ENCODE measurements at places on chromosomes 16 and 17.

- DNase-seq: no peak
Measured at GRCh38 chr16:82317411-82318167, 147.6 kb upstream of the MPHOSPH6 start.

DNA sequence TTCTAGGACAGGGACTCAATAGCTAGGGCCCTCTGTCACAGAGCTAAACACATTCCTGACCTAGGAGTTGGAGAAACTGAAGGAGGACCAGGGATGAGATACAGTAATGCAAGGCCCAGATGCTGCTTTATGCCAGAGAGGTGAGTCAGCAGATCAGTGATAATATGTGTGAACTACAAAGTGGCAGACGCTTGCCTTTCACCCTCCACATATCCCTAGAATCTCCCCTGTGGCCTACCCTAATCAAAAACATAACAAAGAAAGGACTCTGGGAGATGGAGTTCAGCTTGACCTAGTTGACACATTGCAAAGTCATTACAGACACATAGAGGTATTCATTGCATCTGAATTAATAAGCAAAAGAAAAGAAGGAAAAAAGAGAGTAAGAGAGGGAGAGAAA is 417.6 kb upstream of the DYNLRB2 start:
- no peak for DNase-seq

DNA sequence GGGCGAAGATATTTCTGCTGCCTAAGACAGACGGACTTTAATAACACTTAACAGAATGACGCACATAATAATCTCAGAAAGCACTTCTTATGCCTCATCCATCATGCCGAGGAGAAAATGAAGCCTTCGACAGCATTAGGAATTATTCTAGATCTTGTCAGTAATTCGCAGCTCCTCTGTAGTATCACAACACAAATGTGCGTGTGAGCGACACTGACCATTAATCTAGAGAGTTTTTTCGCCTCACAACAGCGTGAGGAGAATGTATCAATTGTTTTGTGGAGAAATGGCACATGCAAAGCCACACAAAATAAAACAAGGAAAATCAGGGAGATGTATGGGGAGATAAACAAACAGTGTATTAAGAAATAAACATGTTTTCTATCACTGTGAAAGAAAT is 410.2 kb upstream of the PSMD7 start:
- DNase-seq: no peak

GRCh38 chr17:54903375-54903774 is 2.7 kb downstream of the TOM1L1 start:
- peak; percentile 76 for DNase-seq

- no peak for DNase-seq
Measured at GRCh38 chr17:49616601-49617131, 41.0 kb downstream of the NXPH3 start.

DNA sequence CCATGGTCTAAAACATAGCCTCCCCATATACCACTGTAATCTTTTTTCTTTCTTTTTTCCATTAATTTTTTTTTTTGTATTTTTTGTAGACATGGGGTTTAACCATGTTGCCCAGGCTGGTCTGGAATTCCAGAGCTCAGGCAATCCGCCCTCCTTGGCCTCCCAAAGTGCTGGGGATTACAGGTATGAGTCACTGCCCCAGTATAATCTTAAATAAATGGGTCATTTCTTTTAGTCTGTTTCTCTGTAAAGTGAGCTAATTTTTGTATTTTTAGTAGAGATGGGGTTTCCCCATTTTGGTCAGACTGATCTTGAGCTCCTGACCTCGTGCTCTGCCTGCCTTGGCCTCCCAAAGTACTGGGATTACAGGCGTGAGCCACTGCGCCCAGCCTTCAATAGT is 5.7 kb upstream of the NME1 start:
- no peak for DNase-seq

- no peak for DNase-seq
Measured at GRCh38 chr16:78462288-78463208, 363.1 kb downstream of the WWOX start.

DNA sequence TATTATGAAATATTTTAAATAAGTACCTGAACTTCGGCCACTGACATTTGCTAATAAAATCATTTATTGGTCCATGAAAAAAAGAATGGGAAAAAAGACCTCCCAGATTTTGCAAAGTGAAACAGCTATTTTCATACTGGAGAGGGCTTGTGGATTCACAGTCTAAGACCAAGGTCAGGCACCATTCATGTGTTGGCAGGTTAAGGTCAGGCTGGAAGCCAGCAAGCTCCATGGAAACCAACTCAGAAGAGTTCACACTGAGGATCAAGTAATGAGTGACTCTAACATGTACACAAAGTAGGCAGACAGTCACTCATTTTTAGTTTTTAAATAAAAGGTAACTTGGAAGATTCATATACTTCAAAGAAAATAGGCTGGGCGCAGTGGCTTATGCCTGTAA is 3.4 kb downstream of the DNAJA2 start:
- DNase-seq: no peak

DNA sequence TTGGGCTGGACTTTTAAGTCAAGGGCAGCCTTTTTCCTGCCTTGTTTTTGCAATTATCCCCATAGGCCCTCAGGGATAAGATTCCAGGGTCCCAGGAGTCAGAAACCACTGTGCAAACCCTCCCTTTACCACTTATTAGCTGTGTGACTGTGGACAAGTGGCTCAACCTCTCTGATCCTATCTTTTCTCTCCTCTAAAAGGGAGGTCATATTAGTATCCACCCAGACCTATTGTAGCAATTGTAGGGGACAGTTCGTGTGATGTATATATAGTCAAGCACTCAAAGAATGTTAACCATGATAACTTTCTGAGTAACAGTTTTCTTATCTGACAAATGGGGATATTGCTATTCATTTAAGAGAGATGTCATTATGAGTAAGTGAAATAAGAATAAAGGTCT is 68.2 kb downstream of the IRX5 start:
- no peak for DNase-seq

DNA sequence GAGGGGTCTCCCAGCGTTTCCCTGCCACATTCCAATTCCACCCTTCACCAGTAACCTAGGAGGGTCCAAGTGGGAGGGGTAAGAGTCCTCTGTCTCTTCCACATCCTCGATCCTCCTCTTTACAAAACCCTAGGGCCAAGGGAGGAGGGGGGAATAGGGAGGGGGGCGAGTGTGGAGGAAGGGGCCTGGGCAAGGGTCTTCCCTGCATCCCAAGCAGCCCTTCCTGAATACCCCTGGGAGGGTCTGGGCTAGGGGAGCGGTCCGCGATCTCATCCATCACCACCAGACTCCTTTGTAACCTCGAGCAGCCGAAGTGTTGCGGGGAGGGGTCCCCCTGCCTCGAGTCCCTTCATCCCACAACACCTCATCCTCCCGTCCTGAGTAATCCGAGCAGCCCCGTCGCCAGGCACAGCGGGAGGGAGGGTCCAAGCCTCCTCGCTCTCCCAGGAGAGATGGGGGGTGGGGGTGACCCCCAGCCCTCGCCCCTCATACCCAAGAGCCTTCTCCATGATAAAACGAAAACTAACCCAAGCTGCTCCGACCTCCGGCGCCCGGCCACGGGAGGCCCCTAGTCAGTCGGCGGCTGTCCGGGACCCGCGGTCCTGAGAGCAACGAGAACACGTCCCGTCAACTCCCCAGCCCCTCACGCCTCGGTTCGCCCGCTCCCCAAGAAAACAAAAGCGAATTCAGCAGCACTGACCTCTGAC is 502 bp downstream of the SMPD3 start:
- no peak for DNase-seq

DNA sequence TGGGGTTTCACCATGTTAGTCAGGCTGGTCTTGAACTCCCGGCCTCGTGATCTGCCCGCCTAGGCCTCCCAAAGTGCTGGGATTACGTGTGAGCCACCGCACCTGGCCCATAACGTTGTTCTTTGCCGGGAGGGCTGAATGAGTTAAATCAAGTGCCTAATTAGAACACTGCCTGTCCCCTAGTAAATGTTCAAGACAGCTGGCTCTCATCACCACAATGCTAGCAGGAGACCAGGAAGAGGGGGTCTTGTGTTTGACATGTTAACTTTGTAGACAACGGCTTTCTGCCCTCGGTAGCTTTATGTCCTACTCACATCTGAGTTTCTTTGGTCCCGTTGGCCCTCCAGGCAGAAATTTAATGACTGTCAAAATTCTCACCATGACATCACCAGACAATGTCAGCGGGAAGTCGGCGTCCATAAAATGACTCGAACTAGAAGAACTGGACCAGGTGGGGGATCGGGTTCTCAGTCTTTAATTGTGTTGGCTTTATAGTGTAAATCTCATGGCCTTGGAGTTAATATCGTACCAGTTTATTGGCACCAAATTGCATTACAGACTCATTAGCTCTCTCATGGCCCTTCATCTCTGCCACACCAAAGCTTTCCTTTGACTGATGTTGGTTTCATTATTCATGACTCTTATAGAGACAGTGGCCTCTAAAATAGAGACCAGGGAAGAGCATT is 11.4 kb upstream of the ITPRIPL2 start:
- DNase-seq: no peak

- no peak for DNase-seq
Measured at GRCh38 chr16:84410361-84411138, 42.2 kb downstream of the ATP2C2 start.

DNA sequence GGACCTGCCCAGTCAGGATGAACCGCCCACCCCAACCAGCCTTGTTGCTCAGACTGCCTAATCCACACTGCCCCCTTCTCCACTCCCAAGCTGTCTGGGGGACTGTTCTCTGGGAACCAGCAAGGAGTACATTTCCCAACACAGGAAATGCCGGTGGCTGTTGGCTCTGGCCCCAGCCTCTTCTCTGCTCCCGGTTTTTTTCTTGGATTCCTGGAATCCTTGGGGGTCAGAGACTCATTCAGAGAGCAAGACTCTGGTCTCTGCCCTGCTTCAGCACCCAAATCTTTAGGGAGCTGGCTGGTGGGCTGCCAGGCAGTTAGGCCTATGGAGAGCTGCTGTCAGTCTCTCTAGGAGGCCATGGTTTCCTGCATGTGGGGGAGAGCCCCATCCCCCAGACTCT is 10.8 kb upstream of the MTMR4 start:
- no peak for DNase-seq

- DNase-seq: no peak
Measured at GRCh38 chr17:76884995-76885893, 17.0 kb downstream of the MGAT5B start.

DNA sequence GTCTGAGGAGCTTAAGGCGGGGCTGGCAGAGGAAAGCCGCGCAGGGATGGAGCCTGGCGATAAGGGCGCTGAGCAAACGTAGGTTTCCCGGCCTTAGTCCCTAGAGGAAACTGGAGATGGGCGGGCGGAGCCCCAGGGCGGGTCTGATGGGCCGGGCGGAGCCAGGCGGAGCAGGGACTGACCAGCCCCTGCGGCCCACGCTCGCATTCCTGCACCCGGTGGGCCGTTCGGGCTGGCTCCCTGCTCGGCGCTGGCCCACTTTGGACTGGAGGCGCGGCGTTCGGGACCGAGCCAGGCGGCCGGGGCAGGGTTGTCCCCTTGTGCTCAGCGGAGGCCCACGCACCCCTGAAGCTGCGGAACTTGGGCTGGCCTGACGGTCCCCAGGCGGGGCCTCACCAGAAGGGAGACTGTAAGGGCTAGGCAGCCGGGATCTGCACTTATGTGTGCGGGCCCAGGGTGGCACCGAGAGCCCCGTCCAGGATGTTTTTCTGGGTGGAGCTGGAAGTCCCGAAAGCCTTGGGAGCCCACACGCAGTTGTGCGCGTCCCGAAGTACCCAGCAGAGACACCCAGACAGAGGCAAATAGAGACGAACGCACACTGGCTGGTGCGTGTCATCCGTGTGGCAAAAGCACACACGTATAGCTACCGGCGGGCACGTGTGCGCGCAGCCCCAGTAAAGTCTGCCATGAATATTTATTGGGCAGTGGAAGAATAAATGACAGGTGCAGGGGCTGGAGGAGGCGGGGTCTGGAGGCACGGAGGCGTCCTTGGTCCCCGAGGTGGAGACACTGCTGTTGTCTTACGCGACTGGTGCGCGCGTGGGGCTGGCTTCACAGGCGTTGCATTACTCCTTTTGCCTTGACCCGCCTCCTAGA is 1.4 kb downstream of the PYDC1 start:
- no peak for DNase-seq

DNA sequence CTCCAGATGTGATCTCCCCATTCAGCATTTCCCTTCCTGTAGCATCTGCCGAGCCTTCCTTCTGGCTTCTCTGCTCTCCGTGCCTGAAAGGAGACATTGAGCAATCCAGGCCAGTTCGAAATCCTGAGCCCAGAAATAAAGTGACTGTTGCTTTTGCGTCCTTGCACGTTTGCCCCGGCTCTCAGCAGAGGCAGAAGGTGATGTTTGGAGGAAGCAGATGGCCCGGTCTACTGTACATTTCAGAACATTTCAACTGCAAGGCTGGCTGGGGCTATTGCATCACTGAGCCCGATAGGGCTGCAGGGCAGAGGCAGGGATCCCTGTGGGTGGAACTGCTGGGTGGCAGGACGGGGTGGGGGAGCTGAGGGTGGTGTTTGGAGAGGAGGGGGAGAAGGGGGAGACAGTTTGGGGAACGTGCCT is 29.4 kb downstream of the IRF8 start:
- no peak for DNase-seq

DNA sequence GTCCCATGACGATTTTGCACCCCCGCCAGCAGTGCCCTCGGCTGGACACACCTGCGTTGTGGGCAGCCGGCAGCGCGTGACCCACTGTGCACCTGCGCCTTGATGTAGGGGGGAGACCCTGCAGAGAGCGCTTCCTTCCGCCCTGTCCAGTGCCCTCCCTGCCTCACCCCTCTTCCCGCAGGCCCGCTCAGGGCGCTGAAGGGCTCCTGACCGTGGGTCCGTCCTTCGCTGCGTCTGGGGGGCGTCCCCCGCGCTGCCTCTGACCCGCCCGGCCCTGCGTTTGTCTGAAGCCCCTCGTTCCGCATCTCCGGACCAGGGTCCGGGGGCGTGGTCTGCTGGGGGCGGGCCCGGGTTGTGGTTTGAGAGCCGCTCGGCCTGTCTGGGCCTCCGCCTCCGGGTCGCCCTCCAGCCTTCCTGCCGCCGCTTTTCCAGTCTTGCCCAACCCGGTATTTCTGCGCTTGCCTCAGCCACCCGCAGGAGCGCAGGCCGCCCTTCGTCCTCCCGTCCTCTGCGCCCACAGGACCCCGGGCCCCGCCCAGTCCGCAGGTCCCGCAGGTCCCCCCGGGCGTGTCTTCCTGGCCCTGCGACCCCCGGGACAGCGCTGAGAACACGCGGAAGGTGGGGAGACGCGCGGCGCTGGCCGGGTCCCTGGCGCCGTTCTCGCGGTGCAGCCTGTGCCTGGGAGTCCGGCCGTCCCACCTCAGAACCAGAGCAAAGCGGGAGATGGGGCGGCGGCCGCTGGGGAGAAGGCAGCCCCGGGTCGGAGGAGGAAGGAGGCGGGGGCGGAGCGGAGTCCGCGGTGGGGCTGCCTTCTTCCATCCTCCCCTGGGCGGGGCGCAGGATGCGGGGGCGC is 4.0 kb upstream of the IL17C start:
- DNase-seq: no peak

Measured in RCC 7860 (cell line).